ENCODE measurements at places on chromosomes 2 and 18.

- no peak for DNase-seq
These were observed 59.8 kb downstream of the NDUFA10 start for GRCh38 chr2:239965318-239965717.

DNA sequence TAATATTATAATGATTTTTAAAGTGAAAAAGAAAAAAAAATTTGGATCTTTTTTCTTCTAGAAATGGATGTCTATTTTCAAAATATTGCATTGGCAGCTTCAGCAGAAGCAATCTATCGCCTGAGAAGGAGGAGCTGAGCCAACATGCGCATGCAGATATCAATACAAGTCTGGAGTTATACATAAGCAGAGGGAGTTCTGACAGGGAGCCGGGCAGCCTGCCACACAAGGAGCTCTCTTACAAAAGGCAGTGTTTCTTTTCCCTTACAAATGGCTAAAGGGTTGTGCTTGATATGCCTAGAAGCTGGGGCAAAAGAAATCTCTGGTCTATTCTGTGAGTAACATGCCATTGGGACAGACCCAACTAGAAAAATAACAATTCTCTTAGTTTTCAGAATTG is 291.9 kb upstream of the TRIB2 start:
- no peak for DNase-seq

GRCh38 chr18:7720395-7720794 is 153.3 kb downstream of the PTPRM start:
- no peak for DNase-seq

GRCh38 chr2:7392076-7392787 is 475.0 kb downstream of the RNF144A start:
- DNase-seq = no peak

DNA sequence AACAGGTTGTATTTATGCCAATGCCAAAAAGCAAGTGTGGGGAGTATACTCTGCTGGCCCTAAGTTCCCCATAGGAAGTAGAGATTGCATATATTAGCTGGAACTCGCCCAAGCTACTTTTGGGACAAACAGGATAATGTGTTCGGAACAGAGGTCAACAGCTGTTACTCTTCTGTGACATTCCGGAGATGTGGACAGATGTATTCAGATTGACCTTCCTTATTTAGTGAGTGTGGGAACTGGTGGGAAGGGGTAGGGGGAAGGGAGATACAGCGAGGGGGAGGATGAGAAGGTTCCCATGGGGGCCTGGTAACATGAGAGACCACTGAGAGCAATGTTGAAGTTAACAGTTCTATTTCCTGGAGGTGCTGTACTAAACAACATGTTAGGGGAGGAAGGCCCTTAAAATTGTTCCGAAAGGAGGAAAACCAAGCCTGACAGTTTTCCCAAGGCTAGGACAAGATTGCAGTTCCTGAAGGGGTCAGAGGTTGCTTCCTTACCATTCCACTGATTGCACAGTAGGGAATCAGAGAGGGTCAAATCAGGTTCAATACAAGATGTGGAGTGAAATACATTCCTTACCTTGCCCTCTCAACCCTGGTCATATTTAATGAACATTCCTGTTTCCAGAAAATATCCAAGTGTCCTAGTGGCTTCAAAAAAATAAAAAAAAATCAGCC is 14.3 kb upstream of the CD28 start:
- no peak for DNase-seq

DNA sequence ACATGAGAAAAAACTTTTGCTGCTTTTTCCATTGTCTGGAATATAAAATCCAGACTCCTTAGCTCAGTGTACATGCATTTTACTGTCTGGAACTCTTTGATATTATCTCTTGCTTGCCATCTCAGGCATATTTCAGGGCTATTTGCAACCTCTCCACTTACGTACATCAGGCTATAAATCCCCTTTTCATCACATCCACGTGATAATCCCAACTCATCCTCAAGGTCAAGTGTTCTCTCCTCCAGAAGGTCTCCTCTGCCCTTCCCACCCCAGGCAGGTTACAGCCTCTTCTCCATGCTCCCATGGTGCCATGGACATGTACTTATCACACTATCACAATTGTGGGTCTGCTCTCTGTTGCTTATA is 202.5 kb upstream of the RBMS1 start:
- no peak for DNase-seq

GRCh38 chr2:47056868-47057686 is 98.0 kb downstream of the STPG4 start:
- DNase-seq = no peak

- DNase-seq = peak; percentile 56
These were observed 20.8 kb upstream of the MGAT5 start for GRCh38 chr2:134232868-134233727.

DNA sequence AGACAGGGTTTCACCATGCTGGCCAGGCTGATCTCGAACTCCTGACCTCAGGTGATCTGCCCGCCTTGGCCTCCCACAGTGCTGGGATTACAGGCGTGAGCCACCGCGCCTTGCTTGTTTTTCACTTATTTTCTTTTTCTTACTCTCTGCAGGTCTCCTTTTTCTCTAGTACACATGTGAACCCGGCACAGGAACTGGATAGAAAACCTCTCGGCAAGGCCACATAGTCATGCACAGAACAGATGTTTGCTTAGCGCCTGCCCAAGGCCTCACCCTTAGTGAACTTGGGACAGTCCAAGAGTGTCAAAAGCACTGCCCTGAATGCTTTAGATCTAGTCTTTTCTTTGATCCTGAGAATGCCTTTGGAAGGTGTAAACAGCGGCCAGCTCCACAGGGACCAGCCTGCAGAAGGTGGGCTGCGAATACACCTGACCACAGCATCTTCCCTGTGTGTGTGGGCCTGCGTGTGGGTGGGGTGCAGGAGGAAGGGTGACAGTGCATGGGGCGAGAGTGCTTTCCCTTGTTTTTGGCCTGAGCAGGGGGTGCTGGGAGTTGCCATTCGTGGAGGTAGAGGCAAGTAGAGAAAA is 27.0 kb downstream of the IMPA2 start:
- DNase-seq = no peak

DNA sequence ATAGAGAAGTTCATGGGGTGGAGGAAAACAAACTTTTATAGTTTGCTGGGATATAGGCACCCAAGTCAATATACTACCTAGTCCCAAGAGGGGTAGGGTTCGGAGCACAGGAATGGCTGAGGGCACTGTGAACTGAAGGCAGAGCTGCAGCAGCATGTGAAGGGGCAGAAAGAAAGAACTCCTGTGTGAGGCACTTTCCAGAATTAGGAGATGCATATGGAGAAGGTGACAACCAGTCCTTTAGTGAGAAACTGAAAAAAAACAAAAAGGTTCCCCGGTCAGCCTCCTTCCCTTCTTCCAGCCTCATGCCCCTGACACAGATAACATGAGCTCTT is 429.1 kb downstream of the DSC3 start:
- DNase-seq = no peak

GRCh38 chr2:239022437-239023260 is 174.8 kb downstream of the TWIST2 start:
- no peak for DNase-seq

- DNase-seq = no peak
These were observed 60.9 kb downstream of the BCL11A start for GRCh38 chr2:60492548-60492947.

DNA sequence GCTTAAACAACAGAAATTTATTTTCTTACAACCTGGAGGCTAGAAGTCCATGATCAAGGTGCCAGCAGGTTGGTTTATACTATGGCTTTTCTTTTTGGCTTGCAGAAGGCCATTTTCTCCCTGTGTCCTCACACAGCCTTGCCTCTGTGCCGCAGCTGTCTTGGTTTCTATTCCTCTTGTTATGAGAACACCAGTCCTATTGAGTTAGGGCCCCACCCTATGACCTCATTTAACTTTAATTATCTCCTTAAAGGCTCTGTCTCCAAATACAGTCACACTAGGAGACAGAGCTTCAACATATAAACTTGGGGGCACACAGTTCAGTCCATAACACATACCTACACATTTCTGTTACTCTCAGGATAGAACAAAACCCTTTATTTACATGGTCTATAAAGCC is 17.3 kb upstream of the RHOB start:
- no peak for DNase-seq

DNA sequence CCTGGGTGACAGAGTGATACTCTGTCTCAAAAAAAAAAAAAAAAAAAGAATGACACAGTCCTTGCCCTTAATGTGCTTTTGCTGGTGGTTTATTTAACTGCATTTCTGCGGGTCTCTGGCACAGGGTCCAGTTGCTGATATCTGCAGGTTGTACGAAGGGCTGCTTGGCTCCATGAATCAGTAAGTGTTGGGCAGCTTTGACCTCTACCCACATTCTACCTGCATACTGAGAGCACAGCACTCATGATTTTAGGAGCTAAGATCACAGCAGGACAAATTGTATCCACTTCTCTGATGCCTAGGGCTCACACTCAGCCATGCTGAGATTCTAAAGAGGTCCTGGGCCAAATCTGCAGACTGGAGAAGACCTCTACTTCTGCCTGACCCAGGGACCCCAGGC is 119.4 kb upstream of the MYCN start:
- no peak for DNase-seq

DNA sequence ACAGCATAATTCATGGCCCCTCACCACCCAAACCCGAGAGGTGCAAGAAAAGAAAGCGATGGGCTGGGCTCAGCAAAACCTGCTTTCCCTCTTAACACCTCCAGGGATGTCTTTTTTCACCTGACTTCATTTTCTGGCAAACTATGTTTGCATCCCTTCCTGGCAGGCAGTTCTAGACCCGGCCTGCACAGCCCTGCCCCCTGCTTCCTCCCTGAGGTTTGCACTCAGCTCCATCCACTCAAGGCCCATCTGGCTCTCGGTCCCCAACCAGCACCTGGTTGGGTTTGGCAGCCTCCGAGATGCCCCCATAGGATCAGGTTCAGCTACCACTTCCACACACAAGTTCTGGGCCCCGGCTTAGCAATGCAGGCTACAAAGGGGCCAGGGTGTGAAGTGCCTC is 185.7 kb downstream of the SMAD7 start:
- DNase-seq = no peak

- DNase-seq = no peak
These were observed 823.6 kb downstream of the GALR1 start for GRCh38 chr18:78073275-78073674.

DNA sequence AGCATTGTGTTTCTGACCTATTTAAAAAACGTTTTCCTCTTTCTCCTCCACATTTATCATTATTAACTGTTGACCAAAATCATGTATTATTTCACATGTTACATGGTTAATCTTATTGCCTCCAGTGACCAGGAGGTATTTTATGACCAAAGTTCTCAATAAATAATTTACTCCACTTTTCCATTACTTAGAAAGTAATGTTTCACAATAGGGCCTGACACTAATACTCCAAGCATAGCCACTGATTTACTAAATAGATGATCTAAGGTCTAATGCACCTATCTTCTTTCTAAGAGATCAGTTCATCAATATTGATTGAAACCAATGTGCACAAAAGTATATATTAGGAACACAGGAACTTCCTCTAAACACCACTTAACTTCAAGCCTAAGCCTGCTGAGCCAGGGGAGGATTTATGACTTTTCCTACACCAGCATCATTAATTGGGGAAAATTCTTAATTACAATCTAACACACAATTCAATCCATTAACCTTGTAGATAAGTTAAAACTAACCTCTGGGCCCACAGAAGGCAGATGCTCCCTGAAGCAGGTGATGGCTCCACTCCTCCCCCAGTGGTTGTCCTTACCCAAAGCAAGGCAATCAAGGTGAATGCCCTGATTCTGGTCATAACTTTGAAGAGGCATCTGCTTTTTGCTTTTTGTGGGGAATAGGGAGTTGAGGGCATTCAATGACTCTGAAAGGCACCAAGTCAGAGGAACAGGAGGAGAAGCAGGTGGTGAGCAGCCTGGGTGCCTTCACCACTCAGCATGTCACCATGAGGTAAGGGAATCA is 33.9 kb downstream of the RBMS1 start:
- DNase-seq = no peak

- DNase-seq = no peak
These were observed 61.1 kb downstream of the MEIS1 start for GRCh38 chr2:66495788-66496640.

DNA sequence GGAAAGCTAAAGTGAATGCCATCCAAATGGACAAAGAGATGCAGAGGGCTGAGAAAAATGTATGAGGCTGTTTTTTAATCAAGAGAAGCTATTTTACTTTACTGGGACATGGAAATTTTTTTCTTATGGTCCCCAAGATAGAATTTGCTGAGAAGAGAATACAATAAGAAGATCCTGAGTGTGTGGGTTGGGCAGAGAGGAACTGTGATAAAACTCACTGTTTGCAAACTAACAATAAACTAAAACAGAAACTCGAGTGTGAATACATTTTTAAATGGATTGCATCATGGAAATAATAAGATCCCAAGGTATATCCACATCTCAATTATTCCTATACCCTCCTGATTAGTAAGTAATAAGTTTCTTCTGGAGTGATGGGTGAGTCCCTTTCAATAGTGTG is 4.4 kb downstream of the NEB start:
- no peak for DNase-seq

DNA sequence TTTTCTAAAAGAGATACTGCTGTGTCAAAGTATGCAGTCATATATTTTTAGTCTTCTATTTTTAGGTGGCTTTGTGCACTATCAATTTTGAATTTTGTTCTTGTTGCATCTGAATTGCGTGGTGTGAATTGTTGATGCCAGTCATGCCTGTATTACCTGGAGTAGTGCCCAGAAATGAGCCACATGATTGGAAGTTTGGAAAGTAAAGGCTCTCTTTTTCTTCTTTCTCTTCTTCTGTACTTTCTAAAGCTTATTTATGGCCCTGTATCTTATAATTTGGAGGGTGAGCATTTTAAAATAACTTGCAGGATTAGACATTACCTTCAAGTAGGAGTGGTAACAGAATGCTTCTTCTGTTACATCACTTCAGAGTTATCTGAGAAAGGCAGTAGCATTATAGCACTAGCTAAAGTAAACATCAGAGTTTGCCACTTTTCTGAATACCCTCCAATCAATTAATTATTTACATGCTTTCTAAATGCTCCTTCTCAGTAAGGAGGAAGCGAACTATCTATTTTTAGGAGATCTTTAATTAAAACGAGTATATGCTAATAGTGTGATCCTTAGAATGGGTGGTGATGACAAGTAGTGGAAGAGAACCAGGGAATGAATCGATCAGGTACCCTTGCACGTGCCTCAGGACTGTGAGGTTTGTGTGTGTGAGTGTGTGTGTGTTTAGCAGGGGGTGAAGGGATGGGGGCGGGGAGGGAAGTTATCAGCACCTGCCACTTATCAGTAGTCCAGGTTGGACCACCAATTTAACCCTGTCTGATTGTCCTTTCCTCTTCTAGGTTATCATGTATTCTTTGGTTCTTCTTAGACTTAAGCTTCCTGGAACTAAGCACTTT is 112.5 kb downstream of the MAP3K20 start:
- no peak for DNase-seq

GRCh38 chr2:197538412-197538811 is 22.5 kb downstream of the MOB4 start:
- DNase-seq = no peak

DNA sequence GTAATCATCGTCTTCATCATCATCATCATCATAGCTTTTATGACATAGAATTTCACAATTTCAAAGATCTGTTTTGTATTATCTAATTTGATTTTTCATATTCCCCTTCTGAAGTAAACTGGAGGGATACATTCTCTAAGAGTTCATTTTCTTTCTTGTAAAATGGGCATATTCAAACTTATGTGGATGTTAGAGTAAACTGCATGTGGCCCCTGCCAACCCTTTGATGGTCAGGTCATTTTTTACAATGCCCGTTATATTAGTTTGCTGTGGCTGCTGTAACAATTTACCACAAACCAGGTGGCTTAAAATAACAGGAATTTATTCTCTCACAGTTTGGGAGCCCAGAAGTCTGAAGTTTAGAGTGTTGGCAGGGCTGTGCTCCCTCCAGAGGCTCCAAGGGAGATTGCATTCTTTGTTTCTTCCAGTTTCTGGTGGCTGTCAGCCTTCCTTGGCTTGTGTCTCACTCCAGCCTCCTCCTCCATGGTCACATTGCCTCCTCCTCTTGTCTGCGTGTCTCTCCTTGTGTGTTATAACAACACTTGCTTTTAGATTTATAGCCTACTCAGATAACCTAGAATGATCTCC is 127.5 kb upstream of the MMADHC start:
- DNase-seq = peak; percentile 17

All from DND-41 (cell line).